ENCODE measurements at places on chromosomes 6 and 20.

- no peak for DNase-seq
These were observed 343.1 kb upstream of the RUNX2 start for GRCh38 chr6:44985006-44985405.

- no peak for DNase-seq
These were observed 54.6 kb downstream of the RPP21 start for GRCh38 chr6:30399390-30400058.

DNA sequence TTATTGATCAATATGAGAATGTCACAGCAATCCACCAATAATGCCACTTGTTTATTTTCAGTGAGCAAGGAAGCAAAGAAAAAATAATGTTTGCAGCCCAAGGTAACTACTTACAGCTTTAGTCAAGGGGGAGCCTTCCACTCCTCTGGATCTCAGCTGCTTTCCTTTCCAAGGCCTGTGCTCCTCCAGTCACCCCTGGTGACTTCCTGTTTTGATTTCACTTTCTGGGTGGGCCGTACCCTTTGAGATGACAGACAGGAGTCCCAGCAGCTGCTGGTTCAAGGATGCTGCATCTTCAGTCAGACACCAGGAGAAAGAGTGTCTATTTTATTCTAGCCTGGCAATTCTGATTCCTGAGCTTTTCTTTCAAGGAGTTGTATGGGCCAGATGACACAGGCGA lies 5.6 kb upstream of the VNN2 start:
- DNase-seq = no peak

GRCh38 chr6:7484666-7485065 lies 56.8 kb upstream of the DSP start:
- DNase-seq = no peak

- DNase-seq = no peak
These were observed 11.1 kb downstream of the ASF1A start for GRCh38 chr6:118905084-118905483.

- DNase-seq = no peak
These were observed 1.6 kb downstream of the HLA-DQB1 start for GRCh38 chr6:32664827-32665362.

DNA sequence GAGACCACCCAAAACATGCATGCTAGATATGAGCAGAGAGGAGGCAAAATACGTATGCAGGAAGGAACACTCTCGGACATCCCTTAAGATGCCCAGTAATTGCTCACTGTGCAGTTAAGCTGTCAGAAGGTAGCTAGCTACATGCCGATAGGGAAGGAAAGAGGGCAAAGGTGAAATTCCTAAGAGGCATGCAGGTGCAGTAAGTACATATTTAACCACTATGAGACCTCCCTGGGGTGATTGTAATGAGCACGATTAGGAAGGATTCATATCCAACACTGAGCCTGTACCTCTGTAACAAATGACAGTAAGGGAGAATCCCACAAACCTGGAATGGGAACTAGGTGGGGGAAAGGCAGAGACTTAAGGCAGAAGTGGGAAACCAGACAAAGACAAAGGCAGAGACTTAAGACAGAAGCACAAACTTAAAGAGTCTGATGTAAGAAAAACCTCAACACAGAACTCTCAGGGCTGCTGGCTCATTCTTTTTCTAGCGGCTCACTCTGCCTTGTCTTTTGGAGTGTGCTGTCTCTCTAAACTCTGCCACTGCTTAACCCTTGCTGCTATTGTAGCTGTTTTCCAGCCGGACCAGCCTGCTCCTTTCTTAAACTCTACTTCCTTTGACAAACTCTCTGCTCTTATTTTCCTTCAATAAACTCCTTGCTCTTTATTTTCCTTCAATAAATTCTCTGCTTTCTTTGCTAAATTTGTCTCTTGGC lies 148.1 kb downstream of the UBE3D start:
- no peak for DNase-seq

GRCh38 chr6:7770111-7770510 lies 44.2 kb downstream of the BMP6 start:
- DNase-seq = no peak

GRCh38 chr6:54817236-54817635 lies 29.3 kb upstream of the FAM83B start:
- no peak for DNase-seq

- DNase-seq = no peak
These were observed 41.5 kb downstream of the DSE start for GRCh38 chr6:116412270-116412669.

GRCh38 chr6:25346064-25346463 lies 66.9 kb downstream of the CARMIL1 start:
- DNase-seq = no peak

- no peak for DNase-seq
These were observed 323.8 kb upstream of the JARID2 start for GRCh38 chr6:14921878-14922671.

- DNase-seq = peak; percentile 25
These were observed 950 bp downstream of the KCTD20 start for GRCh38 chr6:36443471-36444428.

GRCh38 chr20:20448881-20449280 lies 81.0 kb downstream of the INSM1 start:
- DNase-seq = peak; percentile 61

GRCh38 chr6:91886183-91886795 lies 1299.4 kb upstream of the MAP3K7 start:
- DNase-seq = no peak

DNA sequence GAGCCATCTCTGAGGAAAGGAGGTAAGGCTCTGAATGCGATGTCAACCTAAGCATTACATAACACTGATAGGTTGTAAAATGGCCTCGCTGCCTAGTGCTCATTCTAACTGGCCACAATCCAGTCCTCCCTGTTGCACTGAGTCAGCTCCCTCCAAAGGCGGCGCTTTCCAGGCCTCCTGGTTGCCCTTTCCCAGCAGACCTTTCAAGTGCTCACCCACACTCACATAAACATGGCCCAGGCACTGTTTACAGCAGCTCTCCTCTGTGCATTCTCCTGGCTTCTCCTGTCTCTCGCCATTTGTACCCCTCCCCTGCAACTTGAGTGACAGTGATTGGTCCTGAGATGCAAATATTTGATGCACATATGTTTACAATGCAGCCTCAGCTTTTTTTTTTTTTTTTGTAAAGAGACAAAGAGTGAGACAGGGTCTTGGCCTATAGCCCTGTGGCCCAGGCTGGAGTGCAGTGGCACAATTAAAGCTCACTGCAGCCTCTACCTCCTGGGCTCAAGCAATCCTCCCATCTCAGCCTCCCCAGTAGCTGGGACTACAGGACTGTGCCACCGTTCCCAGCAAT lies 36.8 kb upstream of the PRND start:
- DNase-seq = no peak

DNA sequence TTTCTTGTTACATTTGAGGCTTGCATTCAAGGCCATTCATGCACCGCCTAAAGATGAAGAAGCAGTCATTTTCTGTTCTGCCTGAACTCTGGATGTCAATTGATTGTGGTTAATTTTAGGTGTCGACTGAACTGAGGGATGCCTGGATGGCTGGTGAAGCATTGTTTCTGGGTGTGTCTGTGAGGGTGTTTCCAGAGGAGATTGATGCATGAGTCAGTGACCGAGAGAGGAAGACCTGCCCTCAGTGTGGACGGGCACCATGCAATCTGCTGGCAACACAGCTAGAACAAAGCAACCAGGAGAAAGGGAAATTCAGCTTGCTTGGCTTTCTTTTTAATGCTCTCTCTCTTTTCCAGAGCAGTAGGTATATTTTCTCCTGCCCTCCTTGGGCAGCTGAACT lies 164.1 kb upstream of the ECI2 start:
- DNase-seq = no peak

DNA sequence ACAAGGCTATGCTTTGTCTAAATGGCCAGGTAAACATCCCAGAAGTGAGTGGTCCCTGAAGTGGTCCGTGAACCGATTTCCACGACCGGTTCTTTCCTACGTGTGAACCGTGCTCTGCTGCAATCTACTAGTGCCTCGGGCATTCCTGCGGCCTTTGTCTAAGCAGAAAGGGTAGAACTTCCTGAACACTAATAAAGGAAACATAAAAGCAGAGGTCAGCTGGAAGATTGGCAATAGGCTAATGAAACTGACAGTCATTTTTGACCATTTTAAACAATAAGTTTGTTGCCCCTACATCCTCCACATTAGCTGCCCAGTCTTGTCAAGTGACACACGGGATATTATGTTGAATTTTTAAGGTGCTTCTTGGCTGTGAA lies 410.0 kb downstream of the PLCB1 start:
- DNase-seq = no peak

DNA sequence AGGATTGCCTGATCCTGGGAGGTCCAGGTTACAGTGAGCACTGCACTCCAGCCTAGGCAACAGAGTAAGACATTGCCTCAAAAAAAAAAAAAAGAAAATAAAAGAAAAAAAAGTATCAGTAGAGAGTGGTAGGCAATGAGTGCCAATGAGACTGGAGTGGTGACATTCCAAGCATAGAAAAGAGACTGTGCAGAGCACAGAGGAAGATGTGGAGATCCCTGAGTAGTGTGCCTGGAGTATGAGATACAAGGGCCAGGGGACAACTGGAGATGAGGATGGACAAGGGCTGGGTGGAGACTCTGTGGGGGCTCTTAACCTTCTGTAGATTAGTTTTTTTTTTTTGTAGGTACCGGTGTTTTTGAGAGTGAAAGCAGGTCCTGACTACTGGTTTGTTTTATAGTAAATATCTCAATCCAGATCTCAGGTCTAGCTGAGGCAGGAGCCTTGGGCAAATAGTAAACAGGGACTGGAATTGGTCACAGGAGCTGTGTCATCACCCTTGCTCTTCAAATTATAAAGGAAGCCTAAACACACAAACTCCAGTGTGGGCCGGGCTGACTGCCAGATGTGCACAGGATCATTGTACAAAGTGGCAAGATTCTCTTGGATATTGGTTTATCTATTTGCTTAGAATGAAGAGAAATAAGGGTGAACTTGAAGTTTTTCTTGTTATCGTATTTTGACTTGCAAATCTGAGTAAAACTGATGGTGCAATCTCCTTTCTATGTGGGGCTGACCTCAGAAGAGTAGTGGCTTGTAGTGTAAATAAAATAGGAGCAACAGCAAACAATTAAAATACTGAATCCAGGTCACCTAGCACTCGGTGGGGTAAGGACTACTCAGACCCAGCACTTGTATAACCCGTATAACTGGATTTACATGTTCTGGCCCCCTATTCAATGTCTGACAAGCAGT lies 144.9 kb downstream of the SOX4 start:
- DNase-seq = no peak

GRCh38 chr6:25477006-25477590 lies 174.9 kb upstream of the SCGN start:
- DNase-seq = no peak

- no peak for DNase-seq
These were observed 64.9 kb downstream of the LAMA4 start for GRCh38 chr6:112189494-112189893.

DNA sequence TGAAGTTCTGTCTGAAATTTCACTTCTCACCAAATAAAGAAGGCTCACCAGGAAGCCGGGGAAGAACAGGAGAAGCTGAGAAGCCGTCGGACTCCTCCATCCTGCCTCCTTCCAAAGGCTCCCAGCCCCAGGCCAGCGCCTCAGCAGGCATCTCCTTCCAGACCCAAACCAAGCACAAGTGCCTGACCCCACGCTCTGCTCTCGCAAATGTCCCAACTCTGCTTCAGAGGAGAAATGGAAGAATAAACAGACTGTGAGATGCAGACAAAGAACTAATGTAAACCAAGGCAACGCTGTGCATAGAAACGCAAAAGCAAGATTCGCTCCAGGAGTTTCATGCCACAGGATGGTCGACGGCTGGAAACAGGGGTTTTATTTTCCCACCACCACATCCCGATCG lies 100.3 kb upstream of the EXOC2 start:
- no peak for DNase-seq

GRCh38 chr6:132456700-132457143 lies 55.4 kb upstream of the MOXD1 start:
- peak; percentile 29 for DNase-seq

GRCh38 chr20:37958856-37959520 lies 56.1 kb downstream of the VSTM2L start:
- no peak for DNase-seq

DNA sequence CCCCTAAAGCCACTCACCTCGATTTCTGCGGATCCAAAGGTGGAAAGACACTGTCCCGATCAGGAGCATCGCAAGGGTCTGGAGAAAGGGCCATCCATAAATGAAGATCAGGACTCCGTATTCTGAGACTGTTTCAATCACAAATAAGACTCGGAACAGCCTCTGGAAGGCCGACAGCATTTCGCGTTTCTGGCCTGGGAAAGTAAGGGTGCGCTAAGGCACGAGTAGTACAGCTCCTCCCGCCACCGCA lies 44.6 kb downstream of the DPPA5 start:
- DNase-seq = no peak

- no peak for DNase-seq
These were observed 71.5 kb upstream of the HDAC2 start for GRCh38 chr6:114042267-114043016.

GRCh38 chr6:62764841-62765240 lies 446.4 kb upstream of the FKBP1C start:
- DNase-seq = no peak

DNA sequence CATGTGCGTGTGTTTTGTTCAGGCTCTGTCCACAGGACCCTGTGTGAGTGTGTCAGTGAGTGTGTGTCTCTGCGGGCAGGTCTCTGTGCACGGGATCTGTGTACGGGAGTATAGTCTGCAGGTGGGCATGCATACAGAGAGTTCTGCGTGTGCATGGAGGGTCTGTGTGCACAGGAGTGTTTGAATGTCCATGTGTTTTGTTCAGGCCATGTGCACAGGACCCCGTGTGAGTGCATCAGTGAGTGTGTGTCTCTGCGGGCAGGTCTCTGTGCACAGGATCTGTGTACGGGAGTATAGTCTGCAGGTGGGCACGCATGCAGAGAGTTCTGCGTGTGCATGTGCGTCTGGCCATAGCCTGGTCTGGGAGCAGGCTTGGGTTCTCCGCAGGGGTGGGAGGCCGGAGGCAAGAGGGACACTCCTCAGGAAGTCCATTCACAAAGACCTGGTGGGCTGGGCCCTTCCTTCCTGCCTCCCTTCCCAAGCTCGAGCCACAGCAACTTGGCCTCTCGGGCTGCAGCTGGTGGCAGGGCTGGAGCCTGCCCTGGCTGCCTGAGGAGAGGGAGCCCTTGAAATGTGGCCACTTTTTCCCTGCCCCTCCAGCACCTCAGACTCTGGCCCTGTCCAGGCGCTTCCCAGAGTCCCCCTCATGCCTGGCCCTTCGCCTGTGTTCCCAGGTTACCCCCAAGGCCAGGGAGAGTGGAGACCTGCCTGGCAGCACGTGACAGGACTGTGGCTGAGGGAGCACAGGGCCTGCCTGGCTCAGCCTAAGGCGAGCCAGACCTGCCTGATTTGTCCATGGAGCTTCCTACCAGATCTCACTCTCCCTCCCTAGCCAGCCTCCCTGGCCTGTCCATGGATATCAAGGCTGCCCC lies 6.8 kb downstream of the HSPA12B start:
- DNase-seq = no peak

GRCh38 chr6:28867086-28867409 lies 56.7 kb downstream of the TRIM27 start:
- no peak for DNase-seq
